Hematopoietic multipotent progenitor cell treated with erythropoietin and hydrocortisone succinate and interleukin-3 and kit ligand, for 6 days (in vitro differentiated cells): ENCODE measurements at places on chromosomes 12 and 14.

DNA sequence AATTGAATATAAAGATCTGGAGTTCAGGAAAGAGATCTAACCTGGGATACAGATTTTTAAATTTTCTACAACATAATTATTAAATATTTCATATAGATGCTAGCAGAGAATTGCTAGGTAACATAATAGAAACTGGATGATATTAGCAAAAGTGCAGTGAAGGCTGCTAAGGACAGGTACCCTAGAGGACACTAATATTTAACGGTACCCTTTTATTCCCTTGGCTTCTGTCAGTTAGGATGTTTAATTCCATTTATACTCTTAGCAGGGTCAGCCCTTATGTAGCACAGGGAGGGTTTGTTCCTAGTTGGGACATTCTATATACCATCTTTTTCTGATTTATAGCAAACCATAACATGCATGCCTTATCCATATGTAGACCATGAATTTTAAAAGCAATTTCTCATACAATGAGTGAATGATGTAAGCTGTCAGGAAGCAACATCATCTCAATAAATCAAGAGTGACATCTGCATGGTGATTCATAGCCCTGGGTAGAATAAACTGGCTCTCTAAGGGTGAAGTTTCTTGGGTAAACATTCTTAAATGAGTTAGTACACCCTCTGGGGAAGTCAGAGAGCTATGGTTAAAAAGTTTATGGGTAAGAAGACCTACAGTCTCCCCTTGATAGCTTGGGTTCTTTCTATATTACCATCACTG lies 404.4 kb upstream of the MGAT4C start:
- DNase-seq, result no peak

DNA sequence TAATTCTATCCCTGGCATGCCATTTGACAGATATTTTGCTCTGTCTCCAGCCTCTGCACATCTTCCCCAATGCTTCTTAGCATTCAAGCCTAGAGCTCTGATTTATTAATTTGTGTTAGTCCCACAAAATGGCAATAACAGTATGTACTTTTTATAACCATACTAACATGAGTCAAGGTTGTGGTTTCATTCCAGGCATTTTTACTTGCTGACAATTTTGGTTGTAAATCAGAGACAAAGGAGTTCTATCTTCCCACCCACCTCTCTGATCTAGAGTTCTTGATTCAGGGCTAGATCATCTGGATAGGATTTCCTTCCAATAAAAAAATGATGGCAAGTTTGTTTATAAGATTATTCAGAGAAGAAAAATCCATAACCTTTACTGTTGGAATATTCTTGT lies 18.5 kb upstream of the CISTR start:
- no peak for DNase-seq

DNA sequence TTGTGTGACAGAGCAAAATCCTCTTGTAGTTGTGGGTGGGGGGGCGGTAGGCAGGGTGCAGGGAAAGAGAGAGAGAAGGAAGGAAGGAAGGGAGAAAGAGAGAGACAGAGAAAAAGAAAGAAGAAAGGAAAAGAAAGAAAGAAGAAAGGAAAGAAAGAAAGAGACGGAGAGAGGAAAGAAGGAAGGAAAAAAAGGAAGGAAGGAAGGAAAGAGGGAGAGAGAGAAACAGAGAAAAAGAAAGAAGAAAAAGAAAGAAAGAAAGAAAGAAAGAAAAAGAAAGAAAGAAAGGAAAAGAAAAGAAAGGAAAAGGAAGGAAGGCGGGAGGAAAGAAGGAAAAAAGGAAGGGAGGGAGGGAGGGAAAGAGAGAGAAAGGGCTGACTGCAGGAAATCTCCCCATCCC lies 17.6 kb upstream of the FAIM2 start:
- DNase-seq, result no peak

DNA sequence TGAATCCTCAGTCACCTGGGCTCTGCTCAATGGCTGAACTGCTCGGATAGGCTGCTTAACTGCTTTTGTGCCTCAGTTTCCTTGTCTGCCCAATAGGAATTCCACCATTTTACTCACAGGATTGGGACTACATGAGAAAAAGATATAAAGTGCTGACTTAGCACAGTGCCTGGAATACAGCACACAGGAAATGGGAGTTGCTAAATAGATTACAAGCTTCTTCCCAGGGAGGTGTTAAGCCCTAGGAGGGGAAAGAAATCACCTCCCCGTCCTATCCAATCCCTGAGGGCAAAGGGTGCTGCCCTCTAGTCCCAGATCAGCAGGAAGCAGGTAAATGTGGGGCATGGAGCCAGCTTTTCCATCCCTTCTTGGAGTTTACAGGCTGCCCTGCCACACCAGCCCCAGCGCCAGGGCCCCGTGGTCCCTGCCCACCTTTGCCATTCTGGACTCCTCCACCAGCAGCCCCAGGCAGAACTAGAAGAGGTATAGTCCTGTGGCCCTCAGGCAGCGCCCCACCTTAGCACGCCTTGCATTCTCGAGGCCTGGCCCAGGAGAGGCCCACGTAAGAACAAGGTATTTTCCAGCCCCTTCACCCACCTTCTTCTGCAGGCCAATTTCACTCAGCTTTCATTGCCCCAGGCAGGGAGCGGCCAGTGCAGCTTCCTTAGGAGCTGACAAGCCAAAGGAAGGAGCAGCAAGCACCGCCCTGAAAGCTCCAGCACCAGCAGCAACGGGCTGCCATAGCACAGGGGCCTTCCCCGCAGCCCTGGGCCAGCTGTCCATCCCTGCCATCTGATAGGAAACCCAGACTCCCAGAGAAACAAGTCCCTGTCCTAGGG lies 28.8 kb upstream of the RPLP0 start:
- DNase-seq, result no peak
